ENCODE measurements at places on chromosomes 3 and 15. TPM values are rescaled to one million over a fixed set of nuclear protein-coding genes. Genes with fewer than 3 reads are reported as not detected.
A peak's percentile ranks its signal among the peaks of the same experiment; 100 is the strongest.

DNA sequence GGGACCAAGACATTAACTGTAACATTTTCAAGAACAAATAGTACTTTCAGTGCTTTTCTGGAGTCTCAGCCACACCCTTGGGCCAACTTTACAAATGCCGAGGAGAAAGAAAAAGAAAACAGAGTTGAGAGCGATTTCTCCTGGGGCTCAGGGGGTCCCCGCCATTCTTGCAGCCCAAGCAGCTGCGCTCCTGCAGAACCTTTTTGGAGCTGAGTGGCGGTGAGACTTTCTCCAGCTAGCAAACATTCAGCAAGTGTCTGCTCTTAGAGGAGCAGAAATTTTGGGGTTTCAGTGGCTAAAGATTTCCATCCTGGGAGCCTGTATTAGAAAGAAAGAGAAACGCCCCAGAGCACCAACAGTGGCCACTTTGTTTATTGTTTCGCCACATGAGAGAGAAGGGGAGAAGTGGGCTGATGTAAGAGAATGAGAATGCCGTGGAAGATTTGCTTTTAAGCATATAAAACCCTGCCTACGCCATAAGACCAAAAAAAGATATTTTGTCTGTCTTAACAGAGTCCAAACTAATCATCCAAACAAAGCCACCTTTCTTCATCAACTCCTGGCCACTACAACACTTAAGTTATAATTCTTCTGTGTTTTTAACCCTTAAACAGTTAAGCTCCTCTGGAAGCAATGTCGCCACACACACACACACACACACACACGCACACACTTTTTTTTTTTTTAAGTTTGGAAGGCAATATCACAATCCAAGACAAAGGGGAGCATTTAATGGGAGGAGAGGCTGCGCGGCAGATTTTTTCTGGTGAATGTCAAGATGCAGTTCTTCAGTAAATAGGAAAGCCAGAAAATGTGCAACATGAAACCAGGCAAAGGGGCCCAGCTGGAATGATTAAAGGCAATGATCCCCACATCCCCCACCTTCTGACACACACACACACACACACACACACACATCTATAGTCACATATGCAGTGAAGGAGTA, 19.2 kb downstream of the EID1 start:
- DNase-seq = no peak

- no peak for DNase-seq
These were observed 781 bp upstream of the IP6K1 start for GRCh38 chr3:49787182-49787464.

C15orf62 gene
- total RNA-seq = 1.2 TPM

DNA sequence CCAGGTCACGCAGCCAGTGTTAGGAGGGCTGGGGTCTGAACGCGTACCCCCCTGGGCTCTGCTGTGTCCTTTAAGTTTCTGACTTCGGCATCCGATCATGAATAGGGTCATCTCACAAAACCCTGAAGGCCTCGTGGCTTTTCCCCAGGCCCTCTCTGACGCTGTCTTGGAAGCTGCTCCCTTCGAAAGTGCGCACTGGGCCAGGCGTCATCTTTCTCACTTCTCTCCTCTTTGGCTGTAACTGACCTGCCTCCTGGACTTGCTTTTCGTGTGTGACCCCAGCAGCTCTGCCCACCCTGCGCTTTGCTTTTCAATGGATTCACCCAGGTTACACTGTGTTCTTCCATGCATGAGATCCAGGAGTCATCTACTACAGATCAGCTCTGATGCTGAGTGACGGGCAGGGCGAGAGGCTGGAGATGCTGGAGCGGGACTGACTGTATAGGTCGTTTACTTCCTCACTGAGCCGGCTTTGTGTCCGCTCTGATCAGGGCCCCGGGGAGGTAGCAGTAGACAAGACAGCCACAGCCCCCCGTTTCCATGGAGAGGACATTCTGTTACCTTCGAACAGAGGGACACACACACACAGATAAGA, 45.0 kb upstream of the PCSK6 start:
- no peak for DNase-seq

- DNase-seq = no peak
These were observed 87.6 kb upstream of the MYZAP start for GRCh38 chr15:57503911-57504598.

- no peak for DNase-seq
These were observed 878 bp upstream of the TLR9 start for GRCh38 chr3:52226229-52226817.

MINDY4B gene
- not detected for total RNA-seq

TNNC1 gene
- total RNA-seq = 2.3 TPM

FRMD4B gene
- 69.5 TPM for total RNA-seq

CCR2 gene
- total RNA-seq = 167 TPM

ERICH6 gene
- total RNA-seq = 0.38 TPM

TIGIT gene
- total RNA-seq = 29.8 TPM

DNA sequence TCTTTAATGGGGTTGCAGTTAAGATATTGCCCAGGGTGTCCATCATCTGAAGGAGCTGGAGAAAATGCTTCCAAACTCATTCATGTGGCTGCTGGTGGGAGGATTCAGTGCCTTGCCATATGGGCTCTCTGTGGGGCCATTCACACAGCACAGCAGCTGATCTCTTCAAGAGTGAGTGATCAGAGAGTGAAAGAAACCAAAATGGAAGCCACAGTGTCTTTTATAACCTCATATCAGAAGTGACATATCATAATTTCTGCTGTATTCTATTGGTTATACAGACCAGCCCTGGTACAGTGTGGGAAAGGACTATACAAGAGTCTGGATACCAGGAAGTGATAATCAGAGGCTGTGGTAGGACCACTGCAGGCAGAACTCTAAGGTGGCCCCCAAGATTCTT, 33.6 kb downstream of the HHLA2 start:
- DNase-seq = no peak

CHL1 gene
- not detected for total RNA-seq

DNA sequence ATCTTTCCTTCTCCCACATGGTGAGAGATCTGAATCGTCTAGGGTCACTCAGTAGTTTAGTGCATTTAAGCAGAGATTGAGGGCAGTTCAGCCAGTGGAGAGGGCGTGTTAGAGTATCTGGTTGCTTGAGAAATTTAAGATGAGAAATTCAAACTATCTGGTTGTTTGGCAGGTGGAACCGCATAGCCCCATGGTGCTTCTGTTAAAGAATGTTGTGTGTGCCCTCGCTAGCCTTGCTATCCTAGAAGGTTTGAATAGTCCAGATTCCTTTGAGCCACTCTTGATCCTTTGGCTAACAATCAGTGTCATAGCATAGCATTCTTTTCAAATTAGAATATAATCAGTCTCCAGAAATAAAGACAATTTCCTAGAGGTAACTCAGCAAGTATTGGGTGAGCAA, 32.1 kb downstream of the ABHD17C start:
- DNase-seq = no peak

- no peak for DNase-seq
These were observed 26.0 kb downstream of the IGF1R start for GRCh38 chr15:98674336-98674735.

- DNase-seq = no peak
These were observed 30.8 kb upstream of the ADGRG7 start for GRCh38 chr3:100578646-100579045.

- DNase-seq = no peak
These were observed 27.0 kb downstream of the DENND4A start for GRCh38 chr15:65765106-65765505.

GRCh38 chr15:32843219-32843815, 125.5 kb downstream of the GREM1 start:
- DNase-seq = no peak

GRCh38 chr3:21859124-21860081, 108.4 kb upstream of the ZNF385D start:
- DNase-seq = no peak

GALNT15 gene
- not detected for total RNA-seq

- DNase-seq = peak; percentile 51
These were observed 59.4 kb downstream of the SLC6A6 start for GRCh38 chr3:14461748-14462324.

GRCh38 chr3:158447408-158447807, 123.6 kb upstream of the MLF1 start:
- DNase-seq = no peak

- DNase-seq = peak; percentile 79
These were observed at the start of gene APH1B for GRCh38 chr15:63277038-63277892. TSS of gene APH1B (plus strand) at chr15:63277605. CDS start at chr15:63277624, 19 bp downstream.

DNA sequence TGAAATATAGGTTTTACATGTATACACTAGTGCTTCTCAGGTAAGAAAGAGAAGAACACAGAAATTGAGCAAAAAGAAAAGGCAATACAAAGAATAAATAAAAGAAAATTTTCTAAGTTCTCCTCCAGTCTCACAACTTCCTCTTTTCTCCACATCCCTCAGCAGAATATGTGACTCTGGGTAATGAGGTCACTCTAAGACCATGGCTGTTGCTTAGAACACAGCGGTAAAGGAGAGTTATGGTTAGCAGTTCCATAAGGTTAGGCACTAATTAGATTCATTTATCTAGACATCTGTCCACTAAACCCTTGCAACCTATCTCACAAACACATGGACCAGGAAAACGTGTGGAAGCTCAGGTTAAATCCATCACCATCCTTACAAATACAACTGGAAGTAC, 47.9 kb downstream of the IGSF11 start:
- no peak for DNase-seq

DNA sequence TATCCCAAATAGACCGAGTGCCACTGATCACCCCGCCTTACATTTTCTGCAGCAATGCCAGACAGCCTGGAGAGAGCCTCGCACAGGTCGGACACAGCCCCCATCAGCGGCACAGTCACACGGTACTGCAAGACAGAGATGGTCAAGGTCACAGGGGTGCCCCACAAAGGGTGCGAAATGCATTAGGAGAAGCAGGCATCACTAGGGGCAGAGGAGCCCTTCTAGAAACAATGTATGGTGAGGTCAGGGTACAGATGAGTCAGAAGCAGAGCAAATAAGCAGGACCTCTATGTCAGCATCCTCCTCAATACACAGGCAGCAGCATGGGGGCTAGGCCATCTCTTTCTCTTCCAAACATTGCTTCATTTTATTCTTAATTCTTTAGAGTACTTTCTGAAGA, 21.5 kb upstream of the C3orf62 start:
- no peak for DNase-seq

CPLX3 gene
- not detected for total RNA-seq

- DNase-seq = no peak
These were observed 507.6 kb downstream of the FHIT start for GRCh38 chr3:60743631-60744164.

- DNase-seq = no peak
These were observed 35.6 kb upstream of the MTHFS start for GRCh38 chr15:79932447-79932846.

- DNase-seq = no peak
These were observed 111.4 kb downstream of the OPA1 start for GRCh38 chr3:193704431-193704830.

PARL gene
- 49.0 TPM for total RNA-seq

GRCh38 chr15:51818150-51818549, 11.3 kb upstream of the TMOD3 start:
- no peak for DNase-seq

DNA sequence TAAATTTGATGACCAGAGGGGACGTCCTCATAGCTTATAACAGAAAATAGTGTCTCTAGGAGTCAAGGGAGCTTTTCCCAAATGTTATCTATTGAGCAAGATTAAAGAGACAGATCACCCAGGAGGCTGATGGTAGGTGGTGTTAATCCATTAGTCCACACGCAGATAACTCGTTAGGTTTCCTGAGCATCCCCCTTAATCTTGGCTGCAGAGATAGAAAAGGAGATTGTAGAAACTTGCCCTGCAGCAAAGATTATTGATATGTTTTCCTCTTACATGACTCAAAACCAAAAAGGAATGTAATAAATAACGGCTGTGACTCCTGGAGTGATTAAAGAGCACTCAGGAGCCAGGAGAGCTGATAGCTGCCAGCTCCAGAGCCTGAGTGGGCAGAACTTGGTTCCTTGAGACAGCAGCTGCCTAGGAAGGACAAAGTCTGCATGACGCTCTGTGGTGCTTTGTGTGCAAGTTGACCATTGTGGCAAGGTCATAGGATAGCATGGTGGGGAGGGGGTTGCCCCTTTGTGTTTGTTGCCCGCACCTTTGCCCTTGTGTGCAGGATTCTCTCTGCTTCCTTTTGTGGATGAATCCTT, 234.8 kb downstream of the PTPRG start:
- DNase-seq = no peak

DNA sequence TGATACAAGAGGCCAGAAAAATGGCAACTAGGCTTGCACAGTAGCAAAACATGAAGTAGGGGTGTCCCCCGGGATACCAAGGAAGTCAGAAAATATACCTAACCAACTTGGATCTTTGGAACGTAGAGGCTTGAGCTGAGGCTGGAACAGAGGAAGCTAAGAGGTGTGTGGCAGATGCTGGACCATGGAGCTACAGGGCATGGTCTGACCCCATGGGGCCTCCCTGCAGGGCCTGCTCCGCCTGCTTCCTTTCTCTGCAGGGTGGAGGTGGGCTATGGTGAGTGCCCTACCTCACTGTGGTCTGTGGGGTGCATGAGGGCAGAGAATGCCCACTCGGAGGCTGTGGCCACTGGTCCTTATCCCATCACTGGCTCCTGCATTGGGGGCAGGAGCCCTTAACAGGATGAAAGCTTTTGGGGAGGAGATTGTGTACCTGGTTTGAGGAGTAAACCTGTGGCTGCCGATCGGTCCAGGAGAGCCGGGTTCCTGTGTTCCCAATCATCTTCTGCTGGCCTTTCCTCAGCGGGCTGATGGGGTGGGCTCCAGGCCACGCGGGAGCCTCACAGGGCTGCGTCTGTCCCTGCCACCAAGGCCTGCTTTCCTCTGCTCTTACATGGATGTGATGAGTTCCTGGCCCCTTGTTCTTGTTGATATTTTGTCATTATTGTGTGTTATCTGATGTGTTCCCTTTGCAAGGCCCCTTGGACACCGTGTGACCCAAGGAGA, 96.8 kb downstream of the OCA2 start:
- no peak for DNase-seq

DNA sequence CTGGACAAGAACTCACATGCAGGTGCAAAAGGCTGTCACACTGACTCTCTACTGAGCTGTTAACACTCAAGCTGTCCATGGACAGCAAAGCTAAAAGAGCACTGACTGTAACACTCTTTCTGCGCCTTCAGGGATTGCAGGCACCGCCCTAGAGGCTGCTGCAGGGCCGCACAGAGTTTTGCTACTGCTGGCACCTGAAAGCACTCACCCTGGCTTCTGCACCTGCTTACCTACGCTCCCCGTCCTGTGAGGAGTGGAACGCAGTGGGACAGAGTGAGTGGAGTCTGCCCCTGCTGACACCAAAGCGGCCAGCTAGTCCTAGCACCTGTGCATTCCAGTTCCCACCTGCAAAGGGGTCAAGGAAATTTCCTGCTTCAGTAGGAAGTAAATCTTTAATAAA, 941.3 kb downstream of the DIPK2A start:
- DNase-seq = no peak

GRCh38 chr3:184372296-184372821, 5.6 kb downstream of the THPO start:
- DNase-seq = no peak

Measured in activated CD4-positive, alpha-beta memory T cell treated with anti-CD3 and anti-CD28 coated beads, Interleukin-2, amount 10 ng/mL, durations not matched to agents 7 days and 5 days (primary cell).